ENCODE measurements at places on chromosomes 7 and 10.

GRCh38 chr7:50854247-50854646 lies 71.6 kb upstream of the GRB10 start:
- DNase-seq = no peak

GRCh38 chr10:70753026-70753663 lies 32.0 kb downstream of the TBATA start:
- no peak for DNase-seq

GRCh38 chr7:46191776-46192175 lies 270.7 kb upstream of the IGFBP3 start:
- no peak for DNase-seq

DNA sequence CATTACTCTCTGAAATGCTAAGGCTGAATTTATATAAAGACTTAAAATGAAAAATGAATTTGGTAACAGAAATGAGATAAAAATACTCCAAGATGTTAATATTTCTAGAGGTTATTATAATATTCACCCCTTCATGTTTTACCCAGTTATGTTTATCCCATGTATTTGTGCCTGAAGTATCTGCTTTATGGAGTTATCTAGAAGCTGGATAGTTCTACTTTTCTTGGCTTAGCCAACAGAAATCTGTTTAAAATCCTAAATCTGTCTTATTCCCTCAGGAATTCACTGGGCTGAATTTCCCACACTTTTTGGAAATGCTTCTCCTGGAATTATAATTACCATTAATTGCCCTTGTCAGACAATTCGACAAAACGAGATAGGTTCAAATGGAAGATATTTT lies 201.6 kb downstream of the THSD7A start:
- DNase-seq = no peak

DNA sequence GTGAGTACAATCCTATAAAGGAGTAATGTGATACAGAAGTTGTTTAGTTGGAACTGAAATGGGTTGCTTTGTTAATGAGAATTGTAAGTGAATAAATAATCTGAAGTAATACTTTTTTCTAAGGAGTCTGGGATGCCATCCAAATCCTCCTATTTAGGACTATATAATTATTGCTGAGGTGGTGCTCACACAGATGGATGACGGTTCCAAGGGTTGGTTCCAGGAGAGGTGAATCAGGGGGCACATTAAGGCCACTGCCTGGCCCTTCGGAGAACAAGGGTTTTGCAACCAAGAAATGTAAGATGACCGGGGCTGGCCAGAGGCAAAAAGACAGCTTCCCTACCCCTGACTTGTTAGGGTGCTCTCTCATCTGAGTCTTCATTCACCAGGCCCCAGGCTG lies 352.7 kb downstream of the PHTF2 start:
- no peak for DNase-seq
